ENCODE measurements at places on chromosomes 12 and 14. TPM values are rescaled to one million over a fixed set of nuclear protein-coding genes. Genes with fewer than 3 reads are reported as not detected.

OR6C2 gene
- not detected for polyA plus RNA-seq

PRR13 gene
- 108 TPM for polyA plus RNA-seq

TMPRSS12 gene
- not detected for polyA plus RNA-seq

MAX gene
- polyA plus RNA-seq: 58.7 TPM

GRCh38 chr12:1939801-1940607 lies 21.6 kb upstream of the CACNA2D4 start:
- DNase-seq: peak; percentile 78

DNA sequence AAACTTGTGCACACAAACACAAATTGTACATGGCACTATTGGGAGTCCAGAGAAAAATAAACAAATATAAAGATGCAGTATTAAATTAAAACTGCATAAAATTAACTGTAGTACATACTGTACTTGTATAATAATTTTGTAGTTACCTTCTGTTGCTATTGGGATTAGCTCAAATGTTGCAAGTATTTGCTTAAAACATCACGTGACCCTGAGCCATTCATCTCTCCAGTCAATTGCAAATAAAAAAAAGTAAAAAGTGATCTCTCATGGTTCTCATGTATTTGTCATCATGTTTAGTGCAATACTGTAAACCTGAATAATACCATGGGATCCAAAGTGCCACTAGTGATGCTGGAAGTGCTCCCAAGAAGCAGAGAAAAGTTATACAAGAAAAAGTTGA lies 88.1 kb upstream of the NAV3 start:
- DNase-seq: no peak

GRCh38 chr12:72230589-72230988 lies 41.6 kb upstream of the TRHDE start:
- DNase-seq: no peak

GRCh38 chr12:63929426-63929825 lies 84.9 kb downstream of the SRGAP1 start:
- no peak for DNase-seq

DNA sequence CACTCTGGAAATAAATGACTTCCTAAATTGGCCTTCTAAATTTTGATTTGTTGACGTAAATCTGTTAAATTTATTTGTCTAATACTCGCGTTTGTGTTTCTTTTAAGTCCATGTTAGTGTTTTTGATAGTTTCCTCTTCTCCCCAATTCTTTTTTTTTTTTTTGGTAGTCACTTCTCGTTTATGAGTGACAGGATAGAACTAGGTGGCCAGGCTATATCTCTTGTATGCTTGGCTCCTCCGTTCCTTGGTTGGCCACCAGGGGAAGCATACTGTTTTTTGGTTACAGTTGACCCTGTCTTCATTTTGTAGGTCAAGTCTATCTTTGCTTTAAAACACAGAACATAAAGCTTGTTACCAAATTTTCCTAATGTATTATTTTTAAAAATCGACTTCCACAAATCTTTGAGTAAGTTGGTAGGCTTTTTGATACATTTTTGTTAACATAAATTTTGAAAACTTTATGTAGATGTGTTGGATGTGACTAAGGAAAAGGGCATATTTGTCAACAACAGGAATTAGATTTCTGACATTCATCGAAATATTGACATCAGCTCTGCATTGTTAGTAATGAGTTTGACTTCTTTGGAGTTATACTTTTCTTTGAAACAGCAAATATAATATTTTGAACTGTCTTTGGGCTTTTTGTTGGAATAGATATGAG lies 2.2 kb downstream of the RCOR1 start:
- DNase-seq: no peak

DNA sequence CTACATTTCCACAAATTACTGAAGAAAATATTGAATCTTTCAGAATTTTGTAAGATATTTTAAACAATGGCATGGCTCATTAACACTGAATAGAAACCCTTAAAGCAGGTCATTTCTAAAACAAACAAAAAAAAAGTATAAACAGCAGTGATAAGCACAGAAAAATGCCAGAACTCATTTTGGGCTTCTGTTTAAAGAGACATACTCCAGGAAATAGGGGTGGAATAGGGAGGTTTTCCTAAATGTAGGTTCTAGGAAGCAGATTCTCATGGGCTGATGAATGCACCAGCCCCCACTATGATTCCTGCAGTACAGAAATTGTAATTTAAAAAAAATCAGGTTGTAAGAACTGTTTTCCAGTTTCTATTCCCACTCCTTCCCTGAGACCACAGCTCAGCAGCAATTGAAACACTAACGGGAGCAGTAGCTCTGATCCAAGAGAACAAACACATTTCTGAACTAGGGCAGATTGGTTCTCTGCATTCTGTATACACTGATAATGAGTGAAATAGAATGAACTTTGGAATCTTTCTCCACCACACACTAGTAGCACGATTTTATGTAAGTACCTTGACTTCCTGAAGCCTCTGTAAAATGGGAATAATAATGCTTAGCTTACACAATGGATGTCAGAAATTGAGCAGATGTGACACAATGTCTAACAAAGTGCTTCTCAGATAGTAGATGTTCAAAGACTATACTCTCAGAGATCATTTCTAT lies 115.6 kb upstream of the TMTC1 start:
- DNase-seq: no peak

GRCh38 chr14:58270628-58271027 lies 26.0 kb downstream of the PSMA3 start:
- no peak for DNase-seq

DNA sequence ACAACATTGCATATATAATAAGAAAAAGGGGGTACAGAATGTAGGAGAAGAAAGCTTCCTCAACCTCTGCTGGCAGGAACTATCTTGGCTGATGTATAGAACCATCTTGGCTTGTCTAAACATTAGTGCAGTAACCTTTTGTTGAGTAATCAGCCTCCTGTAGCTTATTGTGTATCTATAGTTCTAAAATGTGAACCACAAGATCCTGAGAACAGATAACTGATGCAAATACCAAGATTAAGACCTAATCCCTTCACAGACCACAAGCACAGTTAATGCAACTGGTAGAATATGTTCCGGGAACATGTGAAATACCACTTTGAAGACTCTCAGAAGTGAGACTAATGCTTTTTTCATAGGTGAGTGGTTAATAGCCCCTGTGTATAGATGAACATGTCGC lies 50.7 kb upstream of the KCNC2 start:
- no peak for DNase-seq

GRCh38 chr14:63910583-63911363 lies 58.0 kb downstream of the SYNE2 start:
- no peak for DNase-seq

All from right lung (tissue), 10 donors.